ENCODE measurements at places on chromosomes 3 and 15. TPM values are rescaled to one million over a fixed set of nuclear protein-coding genes. Genes with fewer than 3 reads are reported as not detected.
A peak's percentile ranks its signal among the peaks of the same experiment; 100 is the strongest.

- no peak overlapping the region for H3K4me3 ChIP-seq
- H3K36me3 ChIP-seq, result no peaks in the 10 kb centered on the region
Observed at GRCh38 chr3:123543950-123544349, 40.9 kb downstream of the HACD2 start.

GRCh38 chr3:95705786-95706418, 1108.5 kb upstream of the EPHA6 start:
- H3K36me3 ChIP-seq, result no peaks in the 10 kb centered on the region
- no peak for DNase-seq
- no peak overlapping the region for H3K27ac ChIP-seq
- no peaks in the 10 kb centered on the region for H3K4me1 ChIP-seq

DNA sequence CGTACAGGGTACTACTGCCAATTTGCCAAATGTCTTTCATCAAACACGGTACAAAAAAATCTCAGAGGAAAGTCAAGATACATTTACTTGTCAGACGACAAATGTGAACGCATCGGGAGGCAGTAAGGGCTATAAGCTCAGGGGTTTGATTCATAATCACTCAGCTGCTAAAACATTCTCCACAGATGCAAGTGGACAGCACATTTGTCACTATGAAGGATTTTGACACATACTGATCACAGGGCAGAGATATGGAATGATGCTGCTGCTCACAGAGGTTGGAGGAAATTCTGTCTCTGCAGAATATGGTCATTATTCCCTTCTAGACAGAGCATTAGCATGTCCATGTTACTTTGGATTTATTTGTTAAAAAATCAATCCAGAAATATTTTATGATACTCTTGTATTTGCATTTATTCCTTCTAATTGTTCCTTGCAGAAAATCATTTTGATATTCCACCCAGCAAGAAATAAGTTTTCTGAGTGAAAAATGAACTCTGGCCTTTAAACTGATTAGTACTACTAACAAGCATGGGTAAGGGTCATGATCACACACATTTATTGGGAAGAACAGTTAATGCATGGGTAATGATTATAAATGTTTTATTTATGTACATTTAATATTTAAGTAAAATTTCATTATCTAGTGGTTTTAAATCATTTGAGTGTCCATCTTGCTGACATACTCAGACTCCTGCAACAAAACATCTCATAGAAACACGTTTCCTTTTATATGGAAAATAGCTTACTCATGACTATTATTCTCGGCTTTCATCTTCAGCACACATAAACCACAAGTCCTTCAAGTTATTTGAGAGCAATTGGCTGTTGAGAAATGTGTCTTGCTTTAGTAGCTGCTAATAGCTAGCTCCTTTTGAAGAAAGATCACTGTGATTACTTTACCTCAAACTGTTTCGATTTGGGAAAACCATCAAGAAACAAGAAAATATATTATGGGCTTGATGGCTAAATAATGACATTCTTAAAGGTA, 559.3 kb downstream of the MECOM start:
- no peaks in the 10 kb centered on the region for H3K36me3 ChIP-seq
- DNase-seq, result no peak
- no peaks in the 10 kb centered on the region for H3K27me3 ChIP-seq
- H3K4me3 ChIP-seq, result no peak overlapping the region

DNA sequence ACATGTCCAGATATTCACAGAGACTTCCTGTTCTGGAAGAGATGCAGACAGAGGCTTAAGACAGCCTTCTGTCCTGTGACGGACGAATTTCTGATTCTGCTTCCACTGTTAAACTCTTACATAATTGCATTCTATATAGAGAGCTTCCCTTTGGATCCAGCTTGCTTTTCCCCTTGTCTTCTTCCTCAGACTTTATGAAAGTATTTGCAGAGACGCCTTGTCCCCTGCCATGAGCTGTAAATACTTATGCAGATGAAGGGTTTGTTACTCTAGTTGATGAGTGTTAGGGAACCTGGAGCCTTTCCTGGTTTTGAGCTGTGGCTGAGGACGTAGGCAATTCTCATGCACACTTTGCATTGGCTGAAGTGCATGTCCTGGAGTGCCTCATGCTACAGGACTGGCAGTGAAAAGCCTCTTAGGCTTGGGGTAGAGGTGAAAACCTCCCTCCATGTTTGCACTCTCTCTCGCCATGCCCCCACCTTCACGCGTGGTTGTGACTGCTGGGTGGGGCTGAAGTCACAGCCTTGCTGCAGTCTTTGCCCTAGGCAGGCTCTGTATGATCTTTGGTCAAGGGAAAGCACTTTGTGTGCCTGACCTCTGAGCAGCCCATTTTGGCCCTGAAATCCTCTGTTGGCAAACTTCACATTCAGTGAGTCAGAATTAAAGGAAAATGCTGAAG, 286.6 kb downstream of the PTPRG start:
- H3K4me3 ChIP-seq, result peak overlapping the region; percentile 31
- no peak for DNase-seq
- peaks cover 21% of the 10 kb centered on the region for H3K4me1 ChIP-seq
- H3K27ac ChIP-seq, result peak overlapping the region; percentile 26

DNA sequence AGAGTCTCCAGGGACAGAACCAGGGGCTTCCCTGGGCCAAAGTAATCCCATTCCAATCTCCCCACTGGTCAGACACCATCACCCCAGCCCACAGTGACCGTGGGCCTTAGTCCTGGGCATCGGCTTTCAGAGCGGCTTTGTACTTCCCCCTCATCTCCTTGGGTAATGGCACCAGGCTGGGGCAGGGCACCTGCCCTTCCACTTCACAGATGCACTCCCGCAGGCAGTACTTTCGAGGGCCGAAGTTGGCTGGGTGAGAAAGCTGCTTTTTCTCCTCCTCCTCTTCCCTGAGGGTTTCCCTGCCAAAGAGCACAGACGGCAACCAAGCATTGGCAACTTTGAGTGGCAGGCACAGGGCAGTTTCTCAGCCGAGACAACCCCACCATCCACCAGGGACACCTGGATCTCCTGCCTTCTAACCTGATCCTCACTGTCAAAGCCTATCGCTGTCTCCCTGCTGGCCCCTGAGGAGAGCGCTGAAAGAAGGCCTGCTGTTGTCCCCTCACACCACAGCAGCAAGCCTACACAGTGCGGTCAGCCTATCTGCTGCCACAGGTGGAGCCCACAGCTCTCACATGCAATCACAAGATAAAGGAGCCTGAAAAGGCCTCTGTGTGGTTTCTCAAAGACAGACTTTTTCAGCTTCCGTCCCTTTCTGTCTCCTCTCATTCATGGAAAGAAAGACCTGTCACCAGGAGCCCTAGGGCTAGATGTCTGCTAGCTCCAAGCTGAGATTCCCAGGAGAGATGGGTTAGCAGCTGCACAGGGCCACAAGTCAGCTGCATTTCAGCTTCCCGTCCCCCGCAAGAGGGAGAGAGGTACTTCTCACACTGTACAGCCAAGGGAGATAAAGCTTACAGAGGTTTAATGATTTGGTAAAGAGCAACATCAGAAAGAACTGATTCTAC, 12.5 kb downstream of the MRPS25 start:
- H3K27ac ChIP-seq, result no peak overlapping the region
- H3K4me3 ChIP-seq, result no peak overlapping the region
- no peaks in the 10 kb centered on the region for H3K4me1 ChIP-seq
- H3K36me3 ChIP-seq, result peaks cover 57% of the 10 kb centered on the region

DNA sequence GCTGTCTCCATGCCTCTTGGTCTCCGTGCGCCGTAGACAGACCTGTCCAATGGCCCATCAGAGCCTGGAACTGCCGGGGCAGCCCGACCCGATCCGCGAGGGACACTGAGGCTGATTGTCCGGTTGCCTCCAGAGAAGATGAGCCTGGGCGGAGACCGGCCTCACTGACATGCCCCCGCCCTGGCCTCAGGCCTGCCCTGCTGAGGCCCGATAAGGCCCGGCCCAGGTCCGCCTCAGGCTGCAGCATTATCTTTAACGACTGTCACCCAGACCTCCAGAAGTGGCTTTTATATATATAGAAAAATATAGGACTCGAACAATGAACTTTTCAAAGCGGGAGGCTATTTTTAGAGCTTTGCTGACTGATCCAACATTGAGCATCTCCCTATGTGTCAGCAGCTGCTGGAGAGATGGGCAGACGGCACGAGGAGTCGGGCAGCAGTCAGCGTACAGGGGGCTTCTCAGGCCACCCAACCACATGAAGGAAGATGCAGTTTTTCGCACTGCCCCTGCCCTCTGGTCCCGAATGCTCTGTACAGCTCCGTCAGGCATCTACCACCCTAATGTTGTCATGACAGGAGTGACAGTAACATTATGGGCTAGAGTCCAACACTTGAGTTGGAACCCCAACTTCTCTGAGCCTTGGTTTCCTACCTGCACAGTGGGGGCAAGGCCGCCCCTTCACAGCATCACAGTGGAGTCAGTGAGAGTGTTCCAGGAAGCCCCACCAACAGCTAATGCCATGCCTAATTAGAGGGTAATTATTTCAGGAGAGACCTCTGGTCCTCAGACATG, 112.0 kb upstream of the RPL32 start:
- DNase-seq, result no peak
- H3K4me3 ChIP-seq, result no peak overlapping the region
- H3K4me1 ChIP-seq, result peaks cover 34% of the 10 kb centered on the region

DNA sequence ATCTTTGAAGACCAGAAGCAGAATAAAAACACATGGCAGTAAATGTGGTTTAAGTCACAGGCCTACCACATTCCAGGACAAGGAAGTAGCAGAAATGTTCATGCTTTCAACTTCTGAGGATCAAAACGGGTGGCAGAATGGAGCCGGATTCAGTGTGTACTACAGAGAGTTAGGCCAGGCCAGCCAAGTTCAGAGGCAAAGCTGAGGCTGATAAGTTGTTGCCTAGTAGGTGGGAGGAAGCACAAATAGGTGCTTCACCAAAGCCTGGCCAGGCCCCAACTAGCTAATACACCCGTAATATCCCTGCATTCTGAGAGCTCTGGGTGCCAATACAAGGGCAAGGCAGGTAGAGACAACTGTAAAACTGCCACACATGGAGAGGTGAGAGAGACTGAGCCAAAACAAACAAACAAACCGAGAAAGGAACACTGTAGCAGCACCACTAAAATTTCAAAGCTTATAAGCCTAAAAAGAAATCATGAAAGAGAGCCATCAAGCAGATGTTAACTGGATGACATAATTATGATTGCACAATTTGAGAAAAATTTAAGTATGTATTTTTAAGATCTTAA, 156.4 kb upstream of the CBLB start:
- H3K4me1 ChIP-seq, result peaks cover 7% of the 10 kb centered on the region
- no peak for DNase-seq
- H3K4me3 ChIP-seq, result no peak overlapping the region
- H3K36me3 ChIP-seq, result no peaks in the 10 kb centered on the region

GRCh38 chr3:19348941-19349564, 200.7 kb downstream of the KCNH8 start:
- DNase-seq, result no peak
- H3K27me3 ChIP-seq, result no peaks in the 10 kb centered on the region
- H3K36me3 ChIP-seq, result no peaks in the 10 kb centered on the region
- H3K27ac ChIP-seq, result no peak overlapping the region
- no peaks in the 10 kb centered on the region for H3K4me1 ChIP-seq
- H3K4me3 ChIP-seq, result no peak overlapping the region

The CACNA2D2 gene
- total RNA-seq, result not detected

- H3K4me1 ChIP-seq, result peaks cover 35% of the 10 kb centered on the region
- peak overlapping the region; percentile 5 for H3K4me3 ChIP-seq
- H3K27me3 ChIP-seq, result no peaks in the 10 kb centered on the region
Observed at GRCh38 chr3:126621171-126621570, 33.8 kb downstream of the TXNRD3 start.

The PRKAR2A gene
- 43.6 TPM for total RNA-seq

The PLA2G4D gene
- total RNA-seq, result not detected

DNA sequence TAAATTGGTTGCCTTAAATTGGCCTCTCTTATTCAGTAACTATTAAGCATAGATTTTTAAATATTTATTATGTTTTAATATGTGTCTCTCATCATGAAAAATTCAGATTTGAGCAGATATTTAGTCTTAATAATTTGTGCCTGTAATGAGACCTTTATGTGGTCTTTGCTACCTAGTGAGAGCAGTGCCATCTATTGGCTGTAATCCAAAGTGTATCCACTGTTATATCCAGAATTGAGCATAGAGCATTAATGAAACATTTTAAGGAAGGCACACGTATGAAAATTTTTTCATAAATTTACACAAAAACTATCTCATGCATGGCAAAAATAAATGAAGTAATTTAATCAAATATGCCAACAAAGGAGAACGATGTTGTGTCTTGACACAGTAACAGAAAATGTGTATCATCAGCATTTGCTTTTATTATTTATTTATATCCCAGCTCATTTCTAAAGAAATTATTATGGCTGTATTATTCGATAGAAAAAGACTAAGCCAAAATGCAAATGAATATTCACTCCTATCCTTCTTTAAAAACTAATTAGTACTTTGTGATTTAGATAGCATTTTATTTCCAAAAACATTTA, 203.5 kb downstream of the RSRC1 start:
- no peaks in the 10 kb centered on the region for H3K27me3 ChIP-seq
- no peak overlapping the region for H3K27ac ChIP-seq
- H3K4me3 ChIP-seq, result no peak overlapping the region
- no peak for DNase-seq

The GOLGA8G gene
- not detected for total RNA-seq

The GABRG3 gene
- total RNA-seq, result not detected

The HCN4 gene
- total RNA-seq, result not detected

DNA sequence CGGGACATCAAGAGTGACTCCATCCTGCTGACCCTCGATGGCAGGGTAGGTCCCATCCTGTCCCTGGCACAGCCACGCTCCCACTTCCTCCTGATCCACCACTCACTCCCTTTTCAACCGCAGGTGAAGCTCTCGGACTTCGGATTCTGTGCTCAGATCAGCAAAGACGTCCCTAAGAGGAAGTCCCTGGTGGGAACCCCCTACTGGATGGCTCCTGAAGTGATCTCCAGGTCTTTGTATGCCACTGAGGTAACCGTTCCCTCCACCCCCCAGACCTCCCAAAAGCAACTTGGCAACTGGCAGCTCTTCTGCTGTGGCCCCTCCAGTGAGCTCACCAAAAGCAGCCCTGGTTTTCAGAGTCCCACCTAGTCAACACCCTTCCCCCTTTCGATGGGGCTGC, 9.4 kb downstream of the ANKRD63 start:
- H3K27ac ChIP-seq, result no peak overlapping the region
- peaks cover 3% of the 10 kb centered on the region for H3K4me1 ChIP-seq
- DNase-seq, result no peak
- H3K27me3 ChIP-seq, result peaks cover 11% of the 10 kb centered on the region
- H3K36me3 ChIP-seq, result no peaks in the 10 kb centered on the region

GRCh38 chr3:4866866-4867265, 112.4 kb upstream of the BHLHE40 start:
- peak overlapping the region; percentile 93 for H3K27ac ChIP-seq
- H3K4me1 ChIP-seq, result peaks cover 18% of the 10 kb centered on the region
- H3K36me3 ChIP-seq, result no peaks in the 10 kb centered on the region
- no peaks in the 10 kb centered on the region for H3K27me3 ChIP-seq
- no peak for DNase-seq
- H3K4me3 ChIP-seq, result no peak overlapping the region

DNA sequence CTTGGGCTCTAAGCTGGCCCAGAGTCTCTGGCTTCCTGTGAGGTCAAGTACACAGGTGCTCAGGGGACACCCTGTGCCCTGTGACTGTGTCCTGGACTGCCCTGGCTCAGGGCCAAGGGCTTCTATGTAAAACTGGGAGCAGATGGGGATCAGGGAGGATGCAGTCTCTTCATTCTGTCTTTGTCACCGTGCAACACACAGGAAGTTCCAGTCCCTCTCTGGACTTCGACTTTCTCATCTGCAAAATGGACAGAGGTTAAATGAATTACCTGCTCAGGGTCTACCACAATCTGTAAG, 61.9 kb upstream of the TLE3 start:
- H3K4me1 ChIP-seq, result peaks cover 28% of the 10 kb centered on the region
- no peak overlapping the region for H3K4me3 ChIP-seq
- no peak overlapping the region for H3K27ac ChIP-seq
- H3K36me3 ChIP-seq, result no peaks in the 10 kb centered on the region

All from osteoblast (primary cell).